HS-5 (cell line): ENCODE measurements at places on chromosomes 3 and 15.

- no peak for DNase-seq
These were observed 64.9 kb downstream of the MEF2A start for GRCh38 chr15:99630607-99631131.

DNA sequence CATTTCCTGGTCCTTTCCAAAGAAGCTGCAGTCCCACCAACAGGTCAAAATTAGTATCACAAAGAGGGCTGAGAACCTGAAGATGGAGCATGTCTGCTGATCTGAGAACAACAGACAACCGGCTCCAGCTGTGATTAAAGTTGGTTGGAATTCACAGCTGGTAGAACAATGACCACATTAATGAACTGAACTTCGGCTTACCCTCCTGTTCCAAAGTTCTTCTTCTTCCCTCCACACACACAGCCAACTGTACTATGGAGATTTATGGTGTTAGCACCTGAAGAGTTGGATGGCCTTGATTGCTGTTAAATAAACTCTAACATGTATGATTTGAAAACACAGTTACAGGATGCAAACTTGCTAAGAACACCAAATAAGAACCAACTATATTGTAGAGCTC lies 27.4 kb upstream of the ROPN1 start:
- no peak for DNase-seq

DNA sequence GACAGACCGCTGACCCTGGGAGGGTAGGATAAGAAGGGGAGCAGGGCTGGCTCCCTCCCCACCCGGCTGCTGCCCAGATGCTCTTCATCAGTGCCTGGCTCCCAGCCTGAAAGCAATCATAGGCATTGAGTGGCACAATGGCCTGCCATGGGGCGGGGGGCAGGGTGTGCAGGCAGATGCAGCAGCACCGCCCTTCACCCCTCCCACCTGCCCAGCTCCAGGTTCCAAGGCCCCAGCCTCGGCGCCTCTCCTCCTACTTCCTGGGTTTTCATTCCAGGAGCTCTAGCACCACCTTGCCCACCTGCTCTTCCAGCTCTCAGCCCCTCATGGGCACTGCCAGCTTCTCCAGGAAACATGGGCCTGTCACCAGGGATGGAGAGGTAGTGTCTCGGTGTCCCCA lies 101.7 kb downstream of the MEGF11 start:
- no peak for DNase-seq

DNA sequence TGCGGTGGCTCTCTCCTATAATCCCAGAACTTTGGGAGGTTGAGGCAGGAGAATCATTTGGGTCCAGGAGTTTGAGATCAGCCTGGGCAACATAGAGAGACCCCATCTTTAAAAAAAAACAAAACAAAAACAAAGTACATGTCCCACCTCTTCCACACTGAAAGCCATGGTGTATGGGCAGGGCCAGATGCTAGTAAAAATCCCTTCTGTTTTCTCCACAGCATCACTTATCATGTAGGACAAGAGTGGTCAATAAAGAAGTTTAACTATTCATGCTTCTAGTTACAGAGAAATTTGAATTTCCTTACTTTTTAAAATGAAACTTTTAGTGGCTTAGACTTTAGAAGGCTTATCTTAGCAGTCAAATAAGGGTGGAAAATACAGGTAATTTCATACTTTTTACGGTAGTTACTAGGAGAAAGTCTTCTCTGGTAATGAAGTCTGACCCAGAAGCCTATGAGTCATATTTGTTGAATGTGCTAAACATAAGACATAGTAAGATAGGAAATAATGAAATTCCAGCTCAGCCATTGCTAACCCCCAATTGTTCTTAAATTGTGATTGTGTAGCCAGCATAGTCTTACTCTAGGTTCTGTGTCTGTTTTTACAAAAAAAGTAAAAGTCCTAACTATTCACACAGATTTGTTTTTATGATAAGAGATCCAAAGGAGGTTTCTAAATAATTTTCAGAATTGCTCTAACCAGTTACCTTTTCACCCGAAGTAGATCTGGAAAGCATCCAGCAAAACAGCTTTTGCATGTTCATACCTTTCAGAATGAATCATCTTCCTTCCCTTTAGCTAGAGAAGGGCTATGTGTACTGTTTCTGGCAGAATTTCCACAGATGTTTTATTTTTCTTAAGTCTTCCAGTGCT lies 16.4 kb upstream of the ZNF609 start:
- peak; percentile 80 for DNase-seq

GRCh38 chr3:37443363-37444035 lies 269.1 kb upstream of the LRRFIP2 start:
- no peak for DNase-seq

GRCh38 chr3:42814914-42815507 lies 5.8 kb downstream of the ACKR2 start:
- no peak for DNase-seq

DNA sequence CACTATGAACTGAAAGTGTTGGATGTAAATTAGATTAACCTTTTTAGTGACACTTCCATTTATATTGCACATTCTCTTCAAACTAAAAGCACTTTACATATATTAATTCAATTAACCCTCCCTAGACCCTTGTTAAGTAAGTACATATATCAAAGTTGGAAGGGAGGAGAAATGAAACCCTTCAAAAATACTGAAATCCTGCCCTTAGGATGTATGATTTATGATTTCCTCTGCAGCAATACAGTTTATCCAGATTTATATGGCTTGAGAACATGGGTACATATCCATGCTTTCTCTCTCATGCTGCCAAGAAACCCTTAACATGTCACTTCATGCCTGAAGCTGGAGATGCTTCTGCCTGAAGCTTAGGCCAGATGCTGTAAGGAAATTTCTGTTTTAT lies 11.0 kb downstream of the CLSTN2 start:
- no peak for DNase-seq
